Fibroblast of skin of left quadriceps (primary cell): ENCODE measurements at places on chromosomes 1 and 21.

DNA sequence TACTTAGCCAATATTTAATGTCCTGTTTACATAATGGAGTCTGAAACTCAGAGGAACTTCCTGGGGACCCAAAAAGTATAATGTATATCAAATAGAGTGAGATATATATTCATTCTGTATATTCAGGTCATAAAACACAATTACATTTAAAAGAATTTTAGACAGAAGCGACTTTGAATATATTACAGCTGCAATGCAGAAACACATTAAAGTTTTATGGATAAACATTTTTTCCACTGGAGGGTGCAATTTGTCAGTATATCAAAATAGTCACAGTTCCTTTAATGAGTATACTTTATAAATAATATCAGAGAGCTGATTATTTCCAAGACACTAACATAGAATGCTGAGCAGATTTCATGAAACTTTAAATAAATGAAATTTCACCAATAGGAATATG is 43.9 kb upstream of the CRB1 start:
- DNase-seq, result no peak

DNA sequence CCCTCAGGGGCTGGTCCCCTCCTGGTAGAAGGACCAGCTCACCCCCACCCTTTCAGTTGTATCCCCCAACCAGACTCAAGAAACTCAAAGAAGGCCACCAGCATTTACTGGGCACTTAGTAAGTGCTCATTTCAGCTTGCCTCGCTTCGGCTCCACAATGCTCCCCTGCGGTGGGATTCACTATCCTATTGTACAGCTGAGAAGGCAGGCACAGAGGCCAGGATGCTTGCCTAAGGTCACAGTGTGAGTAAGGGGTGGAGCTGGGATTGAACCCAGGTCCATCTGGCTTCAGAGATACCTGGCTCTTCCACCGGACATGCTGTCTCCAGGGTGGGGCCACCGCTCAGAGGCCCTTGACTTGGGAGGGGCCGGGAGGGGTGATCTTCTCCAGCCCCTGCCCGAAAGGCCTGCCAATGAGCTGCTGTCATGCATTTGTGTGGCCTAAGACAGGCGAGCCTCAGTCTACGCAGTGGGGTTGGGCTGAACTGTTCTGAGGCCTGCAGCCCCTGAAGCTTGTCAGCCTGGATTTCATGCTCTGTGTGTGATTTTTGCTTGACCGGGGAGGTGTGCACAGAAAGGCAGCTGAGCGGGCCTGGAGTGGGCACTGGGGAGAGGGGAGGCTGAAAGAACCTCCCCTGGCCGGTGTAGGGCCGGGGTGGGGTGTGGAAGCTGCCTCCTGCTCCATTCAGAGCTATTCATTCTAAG is 48.1 kb downstream of the DMRTB1 start:
- DNase-seq, result no peak

GRCh38 chr1:90045853-90046563 is 51.1 kb downstream of the ZNF326 start:
- DNase-seq, result no peak

GRCh38 chr1:220483700-220484099 is 44.2 kb upstream of the MARK1 start:
- no peak for DNase-seq

- no peak for DNase-seq
Observed at GRCh38 chr21:41825216-41825615, 53.9 kb downstream of the PRDM15 start.

GRCh38 chr21:36890086-36890485 is 76.4 kb downstream of the HLCS start:
- no peak for DNase-seq

GRCh38 chr1:193514397-193514796 is 328.0 kb upstream of the B3GALT2 start:
- DNase-seq, result no peak

- DNase-seq, result no peak
Observed at GRCh38 chr1:220487297-220487820, 40.6 kb upstream of the MARK1 start.

DNA sequence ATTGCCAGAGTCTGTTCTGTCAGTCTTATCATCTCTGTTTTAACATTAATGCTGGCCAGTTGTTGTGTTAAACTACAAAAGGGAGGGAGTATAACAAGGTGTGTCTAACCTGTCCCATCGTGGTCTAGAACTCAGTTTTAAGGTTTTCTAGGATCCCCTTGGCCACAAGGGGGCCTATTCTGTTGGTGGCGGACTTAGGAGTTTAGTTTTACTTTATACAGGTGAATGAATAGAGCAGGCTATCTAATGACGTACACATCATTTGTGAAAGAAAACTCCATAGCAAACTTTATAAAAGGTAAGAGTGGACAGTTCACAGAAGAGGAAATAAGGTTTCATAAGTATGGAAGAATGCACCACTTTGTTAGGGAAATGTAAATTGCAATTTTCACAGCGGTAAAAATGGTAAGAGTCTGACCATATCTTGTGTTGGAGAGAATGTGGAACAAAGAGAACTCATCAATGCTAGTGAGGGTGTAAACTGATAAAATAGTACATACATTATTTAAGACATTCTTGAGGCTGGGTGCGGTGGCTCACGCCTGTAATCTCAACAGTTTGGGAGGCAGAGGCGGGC is 2.5 kb upstream of the ATF6 start:
- DNase-seq, result no peak

DNA sequence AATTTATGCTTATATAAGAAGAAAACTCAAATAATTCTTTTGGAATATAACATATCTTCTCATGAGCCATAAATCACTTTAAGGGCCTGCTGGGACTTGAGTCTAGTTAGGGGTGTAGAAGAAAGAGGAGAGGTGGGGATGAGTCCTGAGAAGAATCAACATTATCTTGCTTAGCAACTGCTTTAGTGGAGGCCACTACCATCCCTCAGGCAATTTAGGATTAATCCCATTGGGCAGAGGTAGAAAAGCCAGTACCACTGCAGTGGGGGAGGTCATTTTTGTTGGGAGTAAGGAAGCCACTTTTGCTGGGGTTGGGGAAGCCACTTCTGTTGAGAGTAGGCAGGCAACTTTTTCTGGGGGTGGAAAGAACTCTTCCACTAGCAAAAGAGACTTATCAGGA is 47.7 kb downstream of the SLC2A1 start:
- no peak for DNase-seq

DNA sequence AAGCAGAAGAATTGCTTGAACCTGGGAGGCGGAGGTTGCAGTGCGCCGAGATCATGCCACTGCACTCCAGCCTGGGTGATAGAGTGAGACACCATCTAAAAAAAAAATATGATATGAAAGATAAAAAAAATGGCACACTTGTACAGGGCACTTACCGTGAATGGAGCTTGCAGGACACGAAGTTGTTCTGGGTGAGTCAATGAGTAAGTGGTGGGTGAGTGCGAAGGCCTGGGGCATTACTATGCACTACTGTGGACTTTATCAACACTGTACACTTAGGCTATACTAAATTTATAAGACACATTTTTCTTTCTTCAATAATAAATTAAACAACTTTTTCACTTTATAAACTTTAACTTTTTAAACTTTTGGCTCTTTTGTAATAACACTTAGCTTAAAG is 37.0 kb downstream of the TNFRSF8 start:
- no peak for DNase-seq

DNA sequence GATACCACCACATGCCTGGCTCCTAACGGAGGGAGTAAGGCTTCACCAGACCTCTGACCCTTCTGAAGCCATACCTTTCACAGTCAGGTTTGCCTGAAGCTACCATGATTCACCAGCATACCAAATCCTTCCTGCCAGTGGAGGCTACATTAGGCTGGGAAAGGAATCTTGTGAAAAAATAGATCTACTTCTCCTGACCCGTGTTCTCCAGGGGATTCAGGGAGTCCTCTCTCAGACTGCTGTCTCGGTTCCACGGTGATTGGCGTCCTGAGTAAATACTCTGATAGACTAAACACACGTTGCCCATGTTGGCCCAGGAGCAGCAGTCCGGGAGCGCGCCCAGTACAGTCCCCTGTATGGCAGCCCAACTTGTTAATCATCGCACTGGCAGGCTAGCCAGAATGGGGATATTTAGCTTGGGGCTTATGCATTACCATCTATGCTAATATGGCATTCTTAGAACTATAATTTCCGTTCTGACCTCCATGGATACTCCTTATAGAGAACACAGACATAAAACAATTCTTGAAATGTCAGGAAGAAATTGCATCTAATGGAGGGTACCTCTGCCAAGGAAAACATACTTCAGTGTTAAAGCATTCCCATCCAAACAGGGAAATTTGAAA is 173.2 kb downstream of the ROR1 start:
- no peak for DNase-seq

DNA sequence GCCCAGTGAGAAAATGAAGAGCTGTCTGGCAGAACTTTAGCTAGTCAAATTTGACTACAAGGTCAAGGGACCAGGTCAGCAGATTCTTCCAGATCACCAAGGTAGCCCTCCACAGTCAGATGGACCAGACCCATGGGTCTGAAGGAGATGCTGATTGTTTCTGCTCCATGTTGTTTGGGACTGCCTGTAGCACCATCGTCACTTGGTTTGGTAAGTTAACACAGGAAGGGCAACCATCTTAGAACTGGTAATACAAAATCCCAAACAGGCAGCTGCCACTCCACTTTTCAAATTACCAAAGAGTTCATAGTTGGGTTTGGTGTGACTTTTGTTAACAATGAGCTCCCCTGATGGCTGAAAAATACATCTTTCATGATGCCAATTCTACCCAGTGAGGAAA is 9.0 kb downstream of the ITPKB start:
- no peak for DNase-seq

DNA sequence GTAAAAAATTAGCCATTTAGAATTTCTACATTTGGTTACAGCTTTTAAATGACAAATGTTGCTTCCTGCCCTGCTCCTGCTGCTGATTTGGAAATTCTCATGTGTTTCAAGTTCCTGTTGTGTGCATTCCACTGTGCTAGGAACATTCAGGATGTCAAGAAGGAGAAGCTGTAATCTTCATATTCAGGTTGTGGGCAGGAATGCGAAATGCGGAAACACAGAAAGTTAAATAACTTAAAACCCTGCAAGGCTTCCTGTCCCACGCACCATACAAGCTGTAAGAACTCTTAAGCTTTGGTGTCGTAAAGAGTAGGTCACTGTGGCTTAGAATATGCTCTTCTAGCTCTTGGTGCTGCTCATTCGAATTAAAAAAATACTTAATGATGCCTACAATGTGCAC is 52.6 kb downstream of the S100B start:
- no peak for DNase-seq

DNA sequence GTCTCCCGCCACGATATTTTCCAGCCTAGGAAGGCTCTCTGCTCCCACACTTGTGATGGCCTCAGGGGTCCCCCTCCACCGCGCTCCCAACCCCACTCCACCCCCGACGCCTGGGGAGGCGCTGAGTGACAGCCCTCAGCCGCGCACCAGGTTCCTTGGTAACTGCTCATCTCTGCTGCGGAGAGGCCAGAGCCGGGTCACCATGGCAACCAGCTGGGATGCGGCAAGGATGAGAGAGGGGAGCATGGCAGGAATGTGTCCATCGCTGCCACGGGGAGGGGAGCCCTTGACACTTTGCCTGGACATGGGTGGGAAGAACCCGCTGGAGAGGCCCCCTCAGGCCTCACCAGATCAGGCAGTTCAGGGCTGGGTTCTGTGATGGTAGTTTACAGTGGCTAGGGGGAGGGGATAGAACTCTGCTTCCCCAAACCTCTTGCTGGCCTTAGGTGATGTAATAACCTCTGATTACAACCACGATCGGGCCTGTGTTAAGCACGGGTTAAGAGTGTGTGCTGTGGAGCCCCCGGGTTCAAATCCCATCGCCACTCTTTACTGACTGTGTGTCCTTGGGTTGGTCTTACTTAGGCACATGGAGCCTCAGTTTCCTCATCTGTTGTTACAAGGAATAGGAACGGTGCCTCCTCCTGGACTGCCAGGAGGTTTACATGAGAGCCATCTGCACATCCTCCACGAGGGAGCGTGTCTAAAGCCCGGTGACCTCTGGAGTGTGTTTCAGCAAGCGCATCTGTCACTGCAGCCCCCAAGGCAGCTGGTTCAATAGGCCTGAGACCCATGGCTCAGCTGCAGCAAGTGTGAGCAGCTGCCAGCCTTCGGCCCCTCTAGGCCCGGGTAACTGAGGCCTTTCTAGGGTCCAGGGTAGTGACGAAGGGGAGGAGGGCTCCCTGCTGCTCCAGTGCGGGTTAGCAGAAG is 6.3 kb downstream of the KIF17 start:
- DNase-seq, result no peak

- DNase-seq, result no peak
Observed at GRCh38 chr1:222123111-222123510, 381.2 kb upstream of the DUSP10 start.

- DNase-seq, result no peak
Observed at GRCh38 chr1:102174259-102174863, 177.6 kb upstream of the OLFM3 start.

- DNase-seq, result no peak
Observed at GRCh38 chr1:52676249-52676903, 21.8 kb downstream of the COA7 start.

DNA sequence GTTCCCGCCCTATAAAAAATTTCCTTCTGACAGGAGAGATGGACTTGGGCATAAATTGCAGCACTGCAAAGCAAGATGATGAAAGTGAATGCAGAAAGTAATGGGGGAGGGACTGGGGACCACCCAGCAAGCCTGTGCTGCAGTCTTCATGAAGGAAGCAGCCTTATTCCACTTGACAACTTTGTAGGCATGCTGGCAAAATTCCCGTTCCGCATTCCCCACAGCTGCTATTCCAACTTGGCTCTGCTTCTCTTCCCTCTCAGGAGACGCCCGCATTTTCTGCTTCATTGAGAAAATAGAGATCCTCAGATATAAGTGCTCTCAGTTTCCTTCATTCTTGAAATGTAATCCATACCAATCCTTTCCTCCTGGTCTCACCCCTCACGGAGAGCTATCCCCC is 2.4 kb downstream of the HMGB4 start:
- DNase-seq, result peak; percentile 84

- no peak for DNase-seq
Observed at GRCh38 chr1:112695276-112695675, 11.7 kb downstream of the RHOC start.
